ENCODE measurements at places on chromosomes 12 and 14.

GRCh38 chr12:88870000-88870737 lies 289.9 kb upstream of the KITLG start:
- no peak for DNase-seq

- DNase-seq = no peak
Measured at GRCh38 chr12:52005903-52006703, 643 bp upstream of the TAMALIN start.

DNA sequence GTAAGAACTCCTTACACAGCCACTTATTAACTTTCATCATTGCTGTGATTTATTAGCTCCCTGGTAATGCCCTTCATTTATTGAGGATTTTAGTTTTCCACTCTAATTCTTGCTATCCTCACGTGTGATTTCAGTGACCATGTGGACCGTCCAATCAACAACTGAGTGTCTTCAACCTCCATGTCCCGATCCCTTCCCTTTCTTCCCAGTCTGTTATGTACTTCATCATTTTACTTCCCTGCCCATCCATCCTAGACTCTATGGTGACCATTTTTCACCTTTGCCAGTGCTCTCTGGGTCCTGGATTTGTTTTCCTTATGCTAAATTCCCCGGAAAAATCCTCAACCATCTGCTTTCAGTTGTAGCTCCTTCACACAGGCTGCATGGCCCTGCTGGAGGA lies 111.0 kb downstream of the MSRB3 start:
- no peak for DNase-seq

DNA sequence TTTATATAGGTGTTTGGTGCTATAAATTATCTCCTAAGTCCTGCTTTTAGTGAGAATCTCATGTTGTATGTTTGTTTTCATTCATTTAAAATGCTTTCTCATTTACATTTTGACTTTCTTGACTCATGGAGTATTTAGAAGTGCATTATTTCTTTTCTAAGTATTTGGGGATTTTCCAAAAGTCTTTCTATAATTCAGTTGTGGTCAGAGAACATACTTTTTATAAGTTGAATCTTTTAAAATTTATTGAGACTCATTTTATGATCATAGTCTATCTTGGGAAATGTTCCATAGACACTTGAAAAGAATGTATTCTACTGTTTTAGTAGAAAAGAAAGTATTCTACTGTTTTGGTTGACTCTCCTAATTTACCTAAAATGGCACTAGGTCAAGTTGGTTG lies 168.2 kb downstream of the AKAP6 start:
- DNase-seq = no peak

All from stimulated activated CD8-positive, alpha-beta memory T cell treated with anti-CD3 and anti-CD28 coated beads, Interleukin-4, amount 100 ng/mL, for 1 hour (primary cell).